ENCODE measurements at places on chromosomes 3 and 15. TPM values are rescaled to one million over a fixed set of nuclear protein-coding genes. Genes with fewer than 3 reads are reported as not detected.

Gene SUSD5
- total RNA-seq = 2.5 TPM

Gene FRG2C
- total RNA-seq = not detected

Gene CRYGS
- 2.0 TPM for total RNA-seq

Gene GOLGA8Q
- 1.5 TPM for total RNA-seq

Gene CCDC54
- not detected for total RNA-seq

Gene GOLGA8S
- 0.15 TPM for total RNA-seq

Gene CACNA2D3
- under 0.01 TPM for total RNA-seq

Gene TMC3
- total RNA-seq = not detected

Gene CYP1A2
- not detected for total RNA-seq

Gene EPHB1
- total RNA-seq = under 0.01 TPM

Gene FAM162A
- 25.6 TPM for total RNA-seq

Gene PLSCR5
- not detected for total RNA-seq

Gene C15orf62
- total RNA-seq = 0.15 TPM

Gene ACOX2
- 26.5 TPM for total RNA-seq

Gene MAPKAPK3
- total RNA-seq = 38.0 TPM

Gene SPESP1
- 7.8 TPM for total RNA-seq

Gene FMN1
- 23.3 TPM for total RNA-seq
